ENCODE measurements at places on chromosomes 1 and 21.

GRCh38 chr1:51733793-51734522 is 117.1 kb downstream of the OSBPL9 start:
- no peak for DNase-seq

DNA sequence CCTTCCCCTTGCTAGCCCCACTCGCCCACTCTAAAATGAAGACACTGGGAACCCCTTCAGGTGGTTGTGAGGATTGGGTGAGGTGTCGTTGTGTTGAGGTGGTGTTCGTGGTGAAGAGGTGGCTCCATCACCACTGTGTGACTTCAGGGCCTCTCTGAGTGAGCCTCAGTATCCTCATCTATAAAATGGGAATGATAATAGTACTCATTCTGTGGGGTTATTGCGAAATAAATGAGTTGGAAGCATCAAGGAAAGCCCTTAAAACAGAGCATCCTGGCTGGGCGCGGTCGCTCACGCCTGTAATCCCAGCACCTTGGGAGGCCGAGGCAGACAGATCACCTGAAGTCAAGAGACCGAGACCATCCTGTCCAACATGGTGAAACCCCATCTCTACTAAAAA is 6.7 kb upstream of the MARCKSL1 start:
- DNase-seq, result no peak

DNA sequence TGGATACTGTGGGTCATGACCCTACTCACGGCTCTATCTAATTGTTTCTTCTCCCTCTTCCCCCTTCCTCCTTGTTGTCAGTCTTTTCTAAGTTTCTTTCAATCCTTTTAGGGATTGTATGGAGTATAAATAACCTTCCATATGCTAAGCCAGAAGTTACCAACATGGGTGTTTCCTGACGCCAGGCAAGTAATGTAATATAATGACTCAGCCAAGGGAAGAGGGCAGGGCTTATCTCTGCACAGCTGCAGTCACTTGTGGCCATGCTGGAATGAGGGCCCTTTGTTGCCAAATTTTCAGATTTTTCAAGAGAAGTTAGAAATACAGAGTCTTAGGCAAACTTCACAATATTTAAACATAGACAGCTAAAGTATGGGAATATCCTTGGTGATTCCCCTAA is 194.6 kb downstream of the ST6GALNAC3 start:
- no peak for DNase-seq

DNA sequence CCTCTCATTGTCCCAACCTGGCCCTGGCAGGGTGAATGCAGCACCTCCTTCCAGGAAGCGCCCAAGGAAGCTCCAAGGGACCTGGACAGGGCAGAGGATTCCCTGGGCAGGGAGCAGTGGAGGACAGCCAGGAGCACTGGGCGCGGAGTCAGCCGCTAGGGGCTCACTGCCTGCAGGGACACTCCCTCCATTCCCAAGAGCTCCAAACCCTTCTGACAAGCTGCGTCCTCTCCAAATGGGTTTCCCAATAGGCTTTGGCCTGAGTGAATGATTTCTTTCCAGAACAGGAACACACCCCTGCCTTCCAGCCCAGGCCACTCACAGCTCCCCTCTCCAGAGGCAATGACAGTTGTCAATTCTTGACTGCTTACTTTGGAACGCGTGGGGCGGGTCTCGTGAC is 128.5 kb upstream of the EDN2 start:
- no peak for DNase-seq

- no peak for DNase-seq
Observed at GRCh38 chr21:35321322-35322200, 272.5 kb upstream of the RUNX1 start.

Data from iPS-NIHi11 (cell line).